Mesangial cell (primary cell): ENCODE measurements at places on chromosomes 2 and 18. TPM values are rescaled to one million over a fixed set of nuclear protein-coding genes. Genes with fewer than 3 reads are reported as not detected.

The SOX11 gene
- 8.5 and 10.4 TPM in 2 replicates for total RNA-seq

The PDCD1 gene
- not detected in 2 replicates for total RNA-seq

The TRIM43 gene
- total RNA-seq: not detected in 2 replicates

The KCNG3 gene
- under 0.01 TPM in 2 replicates for total RNA-seq

The HJURP gene
- 2.7 and 62.2 TPM in 2 replicates for total RNA-seq

The ALPI gene
- total RNA-seq: not detected in 2 replicates

The CFLAR gene
- total RNA-seq: 51.3 and 54.3 TPM in 2 replicates
